AG08395 (cell line): ENCODE measurements at places on chromosomes 5 and 9.

GRCh38 chr5:33270671-33271070 is 170.1 kb upstream of the TARS1 start:
- DNase-seq: no peak

DNA sequence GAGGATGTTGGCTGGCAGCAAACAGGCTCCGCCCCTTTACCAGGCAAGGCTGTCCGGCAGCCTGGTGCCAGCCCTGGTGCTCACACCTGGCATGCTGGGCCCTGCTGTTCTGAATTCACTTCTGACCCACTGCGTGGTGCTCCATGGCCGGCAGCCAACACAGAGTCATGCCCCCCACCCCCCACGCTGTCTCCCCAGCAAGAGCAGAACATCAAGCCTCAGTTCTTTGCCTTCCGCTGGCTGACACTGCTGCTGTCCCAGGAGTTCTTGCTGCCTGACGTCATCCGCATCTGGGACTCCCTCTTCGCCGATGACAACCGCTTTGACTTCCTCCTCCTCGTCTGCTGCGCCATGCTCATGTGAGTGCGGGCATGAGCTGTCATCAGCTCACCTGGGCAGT is 12.6 kb upstream of the ENDOG start:
- DNase-seq: no peak

DNA sequence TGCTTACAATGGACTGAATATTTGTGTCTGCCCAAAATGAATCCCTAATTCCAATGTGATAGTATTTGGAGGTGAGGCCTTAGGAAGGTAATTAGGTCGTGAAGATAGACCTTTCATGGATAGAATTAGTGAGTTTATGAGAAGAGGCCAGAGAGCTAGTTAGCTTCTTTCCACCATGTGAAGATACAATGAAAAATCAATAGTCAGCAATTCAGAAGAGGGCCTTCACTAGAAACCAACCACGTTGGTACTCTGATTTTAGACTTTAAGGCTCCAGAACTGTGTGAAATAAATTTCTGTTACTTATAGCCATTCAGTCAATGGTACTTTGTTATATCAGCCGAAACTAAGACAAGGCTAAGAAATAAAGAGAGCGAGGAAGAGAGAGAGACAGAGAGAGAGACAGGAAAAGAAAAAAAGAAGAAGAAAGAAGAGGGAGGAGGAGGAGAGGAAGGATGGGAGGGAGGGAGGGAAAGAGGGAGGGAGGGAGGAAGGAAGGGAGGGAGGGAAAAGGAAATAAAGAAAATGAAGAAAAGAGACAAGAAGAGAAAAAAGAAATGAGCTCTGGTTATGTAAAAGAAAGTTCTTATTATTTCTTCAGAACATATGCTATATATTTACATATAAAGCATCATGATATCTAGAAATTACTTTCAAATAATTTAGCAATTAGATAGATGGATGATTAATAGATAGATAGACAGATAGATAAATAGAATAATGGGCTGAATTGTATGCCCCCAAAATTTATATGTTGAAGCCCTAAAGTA is 1725.3 kb downstream of the EFNA5 start:
- no peak for DNase-seq

DNA sequence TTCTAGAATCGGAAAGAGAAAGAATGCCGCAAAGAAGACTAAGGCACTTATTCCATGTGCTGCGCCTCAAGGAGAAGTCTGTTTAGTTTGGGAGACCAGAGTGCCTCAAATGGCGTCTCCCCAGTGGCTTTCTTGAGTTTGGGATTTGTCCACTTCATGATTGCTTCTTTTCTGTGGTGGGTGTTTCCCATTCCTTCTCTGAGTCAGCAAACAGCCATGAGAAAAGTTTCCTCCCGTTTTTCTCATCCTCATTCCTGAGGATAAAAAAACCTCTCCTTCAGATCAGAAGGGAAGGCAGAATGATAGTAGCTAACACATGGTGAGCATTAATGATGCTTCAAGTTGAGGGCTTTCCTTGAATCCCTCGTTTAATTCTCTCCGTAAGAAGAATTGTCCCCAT is 275.9 kb upstream of the WWC1 start:
- peak; percentile 82 for DNase-seq
